ENCODE measurements at places on chromosomes 6 and 20.

GRCh38 chr6:156687789-156688619, 89.2 kb upstream of the ARID1B start:
- DNase-seq: peak; percentile 18

DNA sequence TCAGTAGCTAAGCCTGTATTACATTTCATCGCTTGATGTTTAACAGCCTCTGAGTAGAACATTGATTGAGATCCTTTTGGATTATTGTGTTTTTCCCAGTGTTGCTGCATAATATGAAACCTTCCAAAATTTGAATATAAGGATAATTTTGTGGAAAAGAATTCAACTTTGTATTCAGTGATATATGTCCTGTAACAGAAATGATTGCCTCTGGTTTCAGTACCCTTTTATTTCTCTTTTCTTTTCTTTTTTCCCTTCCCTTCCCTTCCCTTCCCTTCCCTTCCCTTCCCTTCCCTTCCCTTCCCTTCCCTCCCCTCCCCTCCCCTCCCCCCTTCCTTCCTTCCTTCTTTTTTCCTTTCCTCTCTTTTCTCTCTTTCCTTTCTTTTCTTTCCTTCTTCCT, 74.6 kb downstream of the UTRN start:
- no peak for DNase-seq

DNA sequence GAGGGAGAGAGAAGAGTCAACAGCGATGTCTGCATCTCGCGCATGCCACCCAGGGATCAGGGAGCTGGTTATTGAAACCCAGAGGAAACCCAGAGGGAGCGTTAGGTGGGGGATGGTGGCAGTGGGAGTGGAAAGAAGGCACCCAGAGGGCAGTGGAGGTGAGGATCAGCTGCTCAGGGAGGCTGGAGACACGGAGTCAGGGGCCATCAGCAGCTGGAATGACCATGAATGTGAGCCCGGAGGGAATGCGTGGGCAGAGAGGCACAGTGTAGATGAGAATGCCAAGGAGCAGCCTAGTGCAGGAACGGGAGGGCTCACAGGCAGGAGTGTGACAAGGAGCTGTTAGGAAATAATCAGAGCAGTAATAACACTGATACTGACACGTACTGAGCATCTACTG, 36.2 kb downstream of the RSPO4 start:
- DNase-seq: no peak

- no peak for DNase-seq
Measured at GRCh38 chr6:38020593-38020992, 201.1 kb downstream of the ZFAND3 start.

GRCh38 chr6:116066789-116067188, 6.1 kb upstream of the FRK start:
- no peak for DNase-seq

GRCh38 chr20:13131688-13132087, 89.4 kb upstream of the ISM1 start:
- no peak for DNase-seq

GRCh38 chr6:116468293-116468692, 7.1 kb downstream of the CALHM6 start:
- no peak for DNase-seq

- DNase-seq: no peak
Measured at GRCh38 chr20:59268870-59269269, 31.5 kb upstream of the EDN3 start.

GRCh38 chr6:71287038-71287437, 1.6 kb upstream of the OGFRL1 start:
- DNase-seq: peak; percentile 91

DNA sequence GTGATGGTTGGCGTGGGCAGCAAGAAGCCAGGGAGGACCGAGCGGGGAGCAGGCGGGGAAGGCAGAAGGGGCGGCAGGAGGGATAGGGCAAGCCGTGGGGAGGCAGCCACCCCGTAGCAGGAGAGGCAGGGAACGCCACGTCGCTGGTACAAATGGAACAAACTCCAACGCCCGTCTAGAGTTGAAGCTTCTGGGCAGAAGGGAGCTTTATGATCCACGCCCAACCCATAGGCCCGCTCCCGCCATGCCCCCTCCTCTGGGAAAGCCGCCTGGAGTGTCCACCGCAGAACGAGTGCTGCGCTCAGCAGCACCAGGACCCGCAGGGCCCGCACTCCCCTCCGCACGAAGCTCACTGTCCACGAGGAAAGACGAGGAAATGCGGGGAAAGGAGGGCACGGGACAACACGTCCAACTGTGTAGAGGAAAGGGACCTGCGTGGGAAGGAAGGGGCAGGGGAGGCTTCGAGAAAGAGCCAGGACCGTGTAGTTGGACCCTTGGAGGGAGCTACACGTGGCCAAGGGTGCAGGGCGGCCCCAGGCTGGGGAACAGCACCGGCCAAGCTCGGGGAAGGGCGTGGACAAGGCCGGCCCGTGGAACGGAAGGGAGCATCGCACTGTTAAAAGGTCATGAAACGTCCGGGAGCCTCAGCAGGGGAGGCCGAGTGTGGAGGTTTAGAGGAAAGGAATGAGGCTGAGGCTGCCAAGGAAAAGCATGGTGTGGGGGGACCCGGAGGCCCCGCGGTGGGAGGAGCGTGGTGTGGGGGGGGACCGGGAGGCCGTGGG, 204.0 kb downstream of the DLL1 start:
- no peak for DNase-seq

DNA sequence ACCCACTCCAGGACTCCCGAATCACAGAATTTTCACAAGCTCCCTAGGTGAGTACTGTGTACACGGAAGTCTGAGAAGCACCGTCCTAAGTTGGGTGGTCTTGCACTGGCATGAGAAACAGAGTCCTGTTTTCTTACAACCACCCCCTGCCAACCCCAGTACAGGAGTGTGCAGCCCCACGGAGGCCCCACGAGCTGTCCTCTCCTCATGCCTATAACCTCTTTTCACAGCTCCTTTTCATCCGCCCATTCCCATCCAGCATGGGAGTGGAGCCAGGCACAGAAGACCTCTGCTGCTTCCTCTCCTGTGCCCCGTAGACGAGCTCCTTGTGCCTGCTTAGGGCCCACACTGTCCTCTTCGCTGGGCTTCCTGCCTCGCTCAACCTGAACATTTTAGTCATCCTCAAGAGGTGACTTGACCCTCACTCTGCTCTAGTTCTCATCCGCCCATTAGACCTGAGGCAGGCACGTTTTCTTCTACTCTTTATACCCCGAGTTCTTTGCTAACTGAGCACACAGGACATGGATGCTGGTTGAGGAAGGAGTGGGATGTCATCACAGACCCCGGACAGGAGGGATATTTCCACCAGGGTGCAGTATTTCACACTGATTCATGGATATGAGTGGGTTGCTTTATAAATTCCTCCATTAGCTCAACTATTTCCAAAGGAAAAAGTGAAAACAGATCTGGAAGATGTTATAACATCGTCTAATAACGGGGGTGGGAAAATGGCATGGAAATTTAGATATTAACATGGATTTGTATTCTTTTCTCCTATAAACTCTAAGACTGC, 160.5 kb downstream of the TTLL2 start:
- peak; percentile 53 for DNase-seq

DNA sequence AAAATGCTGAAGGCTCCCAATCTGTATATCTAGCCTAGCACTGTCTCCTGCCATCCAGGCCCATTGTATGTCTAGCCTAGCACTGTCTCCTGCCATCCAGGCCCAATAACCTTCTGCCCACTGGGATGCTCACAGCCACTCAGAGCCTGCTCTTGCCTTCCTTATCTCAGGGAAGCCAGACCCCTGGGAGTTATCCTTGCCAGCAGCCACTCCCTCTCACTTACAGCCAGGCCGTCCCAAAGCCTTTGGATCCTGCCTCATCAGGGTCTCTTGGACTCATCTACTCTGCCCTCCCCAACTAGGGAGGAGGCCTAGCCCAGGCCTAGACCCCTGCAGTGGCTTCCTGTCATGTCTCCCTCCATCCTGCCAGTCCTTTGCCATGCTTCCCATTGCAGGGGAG, 37.3 kb downstream of the KIF3B start:
- no peak for DNase-seq

DNA sequence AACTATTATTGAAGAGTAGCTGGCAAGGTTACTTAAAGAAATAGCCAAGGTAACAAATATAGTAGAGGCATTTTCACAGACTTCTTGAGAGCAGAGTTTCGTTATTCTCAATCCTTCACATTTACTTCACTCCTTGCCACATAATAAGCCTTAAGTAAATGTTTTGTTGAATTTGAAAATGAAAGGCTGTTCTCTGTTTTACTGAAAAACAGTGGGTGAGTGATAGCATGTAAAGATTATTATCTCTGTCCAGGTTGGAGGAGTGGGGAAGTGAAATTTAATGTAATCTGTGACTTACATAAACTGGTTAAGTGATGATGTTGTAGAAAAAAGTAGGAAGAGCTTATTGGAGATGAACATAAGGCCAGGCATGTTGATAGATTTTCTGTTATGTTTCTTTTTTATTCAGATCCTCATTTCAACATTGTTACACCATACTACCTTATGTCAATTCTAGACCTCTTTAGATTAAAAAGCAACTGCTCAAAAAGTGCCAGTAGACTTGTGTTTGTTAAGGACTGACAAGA, 55.0 kb downstream of the QKI start:
- DNase-seq: peak; percentile 76

DNA sequence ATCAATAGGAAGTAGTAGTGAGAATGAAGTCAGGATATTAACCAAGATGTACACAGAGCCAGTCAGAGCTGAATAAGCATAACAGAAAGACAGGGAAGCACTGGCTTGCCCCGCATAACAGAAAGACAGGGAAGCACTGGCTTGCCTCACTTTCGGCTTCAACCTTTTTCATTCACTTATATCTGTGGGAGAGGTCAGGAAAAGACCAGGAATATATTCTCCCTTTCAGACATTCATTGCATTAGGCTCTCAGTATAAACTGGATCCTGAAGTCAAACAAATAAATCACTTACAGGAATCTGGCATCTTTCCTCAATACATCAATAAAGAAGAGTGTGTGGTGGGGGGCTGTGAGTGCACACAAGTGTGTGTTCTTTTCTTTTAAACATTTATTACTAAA, 437.6 kb downstream of the C6orf118 start:
- DNase-seq: no peak

- peak; percentile 32 for DNase-seq
Measured at GRCh38 chr20:45229264-45230056, 8.3 kb downstream of the SEMG2 start.

- no peak for DNase-seq
Measured at GRCh38 chr6:132948889-132949288, 134.5 kb downstream of the RPS12 start.

DNA sequence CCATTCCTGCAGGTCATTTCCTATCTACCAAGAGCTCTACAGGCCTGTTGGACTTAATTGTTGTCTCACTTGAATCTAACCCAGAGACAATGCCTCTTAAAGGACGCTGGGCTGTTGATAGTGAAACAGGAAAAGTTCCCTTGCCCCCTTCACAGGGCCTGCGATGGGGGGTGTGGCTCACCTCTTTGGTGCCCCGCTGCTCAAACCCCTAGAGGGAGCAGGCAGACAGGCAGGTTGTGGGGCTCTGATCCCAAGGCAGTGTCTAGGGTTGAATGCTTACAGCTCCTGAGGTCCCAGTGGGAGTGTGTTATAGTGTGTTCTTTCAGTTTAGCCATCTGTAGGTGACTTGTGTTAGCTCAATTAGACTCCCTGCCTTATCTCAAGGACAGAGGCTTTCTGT, 68.0 kb downstream of the OTOR start:
- DNase-seq: no peak

- DNase-seq: no peak
Measured at GRCh38 chr6:25320459-25320858, 41.3 kb downstream of the CARMIL1 start.

GRCh38 chr20:40776466-40777457, 87.7 kb upstream of the MAFB start:
- DNase-seq: peak; percentile 43

DNA sequence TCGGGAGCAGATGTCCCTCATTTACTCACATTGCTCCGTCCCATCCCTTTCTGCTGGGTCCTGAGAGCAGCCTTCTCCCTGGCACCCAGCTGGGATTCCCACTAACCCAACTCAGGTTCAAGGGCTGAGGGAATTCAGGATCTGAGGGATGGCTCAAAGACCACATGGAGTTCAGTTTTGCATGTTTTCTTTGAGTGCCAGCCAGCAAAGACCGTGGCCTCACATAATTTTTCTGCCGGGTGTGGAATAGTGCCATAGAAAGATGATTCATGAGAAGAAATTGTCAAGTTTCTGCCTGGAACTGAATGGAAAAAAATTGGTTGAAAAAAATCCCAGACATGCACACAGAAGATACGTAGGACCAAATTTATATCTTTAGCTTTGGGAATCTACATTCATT, 168.6 kb downstream of the CD83 start:
- no peak for DNase-seq

DNA sequence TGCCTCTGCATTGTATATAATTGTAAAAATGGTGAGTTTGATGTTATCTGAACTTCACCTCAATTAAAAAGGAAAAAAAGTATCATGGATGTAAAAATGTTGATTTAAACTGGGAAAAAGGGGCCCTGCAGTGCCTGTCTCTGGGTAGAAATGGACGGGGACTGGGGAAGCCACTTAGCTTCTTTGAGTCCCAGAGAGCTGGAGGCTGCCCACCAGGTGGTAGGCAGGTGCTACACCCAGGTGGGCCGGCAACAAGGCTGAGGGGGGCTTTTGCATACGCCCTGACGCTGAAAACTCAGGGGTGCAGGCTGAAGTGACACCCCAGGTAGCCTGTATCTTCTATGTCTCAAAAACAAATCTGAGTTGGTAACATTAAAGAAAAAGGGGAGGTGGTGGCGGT, 118.2 kb downstream of the SULF2 start:
- no peak for DNase-seq

- DNase-seq: no peak
Measured at GRCh38 chr6:35388772-35389352, 46.5 kb downstream of the PPARD start.

DNA sequence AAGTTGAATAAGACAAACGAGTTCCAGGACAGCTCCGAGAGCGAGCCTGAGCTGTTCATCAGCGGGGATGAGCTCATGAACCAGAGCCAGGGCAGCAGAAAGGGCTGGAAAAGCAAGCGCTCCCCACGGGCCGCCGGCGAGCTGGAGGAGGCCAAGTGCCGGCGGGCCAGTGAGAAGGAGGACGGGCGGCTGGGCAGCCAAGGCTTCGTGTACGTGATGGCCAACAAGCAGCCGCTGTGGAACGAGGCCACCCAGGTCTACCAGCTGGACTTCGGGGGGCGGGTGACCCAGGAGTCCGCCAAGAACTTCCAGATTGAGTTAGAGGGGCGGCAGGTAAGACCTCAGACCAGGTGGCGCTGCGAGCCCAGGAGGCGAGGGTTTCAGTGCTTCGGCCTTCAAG, 56.0 kb upstream of the TMEM181 start:
- no peak for DNase-seq

DNA sequence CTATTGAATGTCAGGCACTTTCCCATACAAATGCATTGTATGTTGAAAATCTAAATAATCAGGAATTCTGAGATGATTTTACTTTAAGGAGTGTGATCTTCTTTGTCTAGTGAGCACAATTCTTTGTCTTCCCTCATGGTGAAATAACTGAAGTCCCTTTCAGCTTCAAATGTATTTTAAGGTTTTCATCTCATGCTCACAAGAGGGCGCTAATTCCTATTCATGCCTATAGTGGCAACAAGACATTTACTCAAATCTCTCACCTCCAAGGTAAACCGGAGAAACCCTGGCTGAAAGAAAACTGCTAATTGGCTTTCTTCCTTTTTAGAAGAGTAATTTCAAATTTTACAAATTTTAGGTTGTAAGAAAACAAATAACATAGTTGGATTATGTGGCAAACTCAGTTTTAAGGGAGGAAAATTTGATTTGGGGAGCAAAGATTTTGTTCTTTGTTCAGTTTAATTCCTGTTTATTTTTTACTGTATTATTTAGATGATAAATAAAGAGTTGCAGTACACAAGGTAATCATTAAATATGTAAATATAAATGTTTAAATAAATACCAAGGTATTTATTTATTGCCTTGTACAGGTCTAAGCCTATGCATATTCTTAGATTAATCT, 69.1 kb downstream of the SLC35F1 start:
- DNase-seq: peak; percentile 49

Measured in inflammatory macrophage treated with lipopolysaccharide for 4 hours (primary cell).